ENCODE measurements at places on chromosomes 7 and 10.

DNA sequence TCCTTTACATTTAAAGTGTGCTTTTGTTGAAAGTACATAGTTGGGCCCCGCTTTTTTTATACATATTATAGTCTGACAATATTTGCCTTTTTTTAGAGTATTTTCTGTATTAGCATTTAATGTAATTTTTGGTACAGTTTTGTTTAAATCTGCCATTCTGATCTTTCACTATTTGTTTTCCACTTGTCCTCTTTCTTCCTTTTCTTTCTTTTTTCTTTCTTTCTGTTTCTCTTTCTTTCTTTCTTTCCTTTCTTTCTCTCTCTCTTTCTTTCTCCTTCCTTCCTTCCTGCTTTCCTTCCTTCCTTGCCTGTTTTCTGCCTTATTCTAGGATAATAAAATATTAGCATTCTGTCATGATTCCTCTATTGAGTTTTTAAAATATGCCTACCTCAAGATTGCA is 9.5 kb downstream of the LIPK start:
- no peak for DNase-seq

DNA sequence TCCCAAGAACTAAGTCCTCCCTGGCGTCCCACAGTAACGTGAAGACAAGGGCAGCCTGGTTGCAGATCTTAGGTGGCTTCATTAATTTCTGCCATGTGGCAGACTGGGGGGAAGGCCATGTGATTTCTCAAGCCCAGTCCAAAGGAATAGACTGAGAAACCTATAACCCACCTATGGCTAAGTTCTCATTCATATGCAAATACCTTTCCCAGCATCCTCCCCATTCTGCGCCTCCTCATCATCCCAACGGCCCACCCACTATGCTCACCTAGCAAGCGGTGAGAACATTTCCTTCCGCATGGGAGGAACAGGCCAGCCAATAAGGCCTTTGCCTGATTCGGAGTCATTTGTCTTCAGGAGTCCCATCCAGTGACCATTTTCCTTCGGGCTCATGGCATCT is 8.2 kb upstream of the CLEC2L start:
- no peak for DNase-seq

DNA sequence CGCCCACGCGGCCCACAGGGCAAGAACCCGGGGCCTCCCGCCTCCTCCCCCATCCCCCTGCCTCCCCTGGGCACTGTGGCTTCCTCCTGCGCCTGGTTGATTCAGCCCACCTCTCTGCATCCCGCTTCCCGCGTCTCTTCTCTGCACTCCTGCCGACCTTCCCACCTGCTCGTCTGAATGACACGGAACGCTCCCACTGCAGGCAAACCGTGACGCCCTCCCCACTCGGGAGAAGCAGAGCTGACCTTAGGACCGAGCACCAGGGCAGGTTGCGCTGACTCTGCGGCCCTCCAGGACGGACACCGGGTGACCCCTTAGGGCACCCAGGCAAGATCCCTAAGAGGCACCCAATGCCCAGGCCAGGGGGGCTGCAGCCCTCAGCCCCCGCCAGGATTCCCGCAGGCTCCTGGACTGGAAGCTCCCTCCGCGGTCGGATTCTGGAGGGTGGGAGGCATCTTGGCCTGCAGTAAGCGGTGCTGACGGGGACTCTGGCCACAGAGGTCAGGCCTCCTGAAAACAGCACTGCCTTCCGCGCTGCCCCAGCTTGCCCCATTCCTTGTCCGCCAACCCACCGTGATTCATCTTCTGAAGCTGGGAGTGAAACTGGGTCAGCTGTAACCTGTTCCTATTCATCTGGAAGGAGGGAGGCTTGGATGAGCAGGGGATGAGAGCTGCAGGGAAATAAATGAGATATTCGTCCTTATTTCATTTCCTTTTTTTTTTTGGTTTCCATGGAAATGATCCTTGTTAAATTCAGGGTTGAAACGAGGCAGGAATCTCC is 990 bp downstream of the CALML3 start:
- DNase-seq, result no peak

DNA sequence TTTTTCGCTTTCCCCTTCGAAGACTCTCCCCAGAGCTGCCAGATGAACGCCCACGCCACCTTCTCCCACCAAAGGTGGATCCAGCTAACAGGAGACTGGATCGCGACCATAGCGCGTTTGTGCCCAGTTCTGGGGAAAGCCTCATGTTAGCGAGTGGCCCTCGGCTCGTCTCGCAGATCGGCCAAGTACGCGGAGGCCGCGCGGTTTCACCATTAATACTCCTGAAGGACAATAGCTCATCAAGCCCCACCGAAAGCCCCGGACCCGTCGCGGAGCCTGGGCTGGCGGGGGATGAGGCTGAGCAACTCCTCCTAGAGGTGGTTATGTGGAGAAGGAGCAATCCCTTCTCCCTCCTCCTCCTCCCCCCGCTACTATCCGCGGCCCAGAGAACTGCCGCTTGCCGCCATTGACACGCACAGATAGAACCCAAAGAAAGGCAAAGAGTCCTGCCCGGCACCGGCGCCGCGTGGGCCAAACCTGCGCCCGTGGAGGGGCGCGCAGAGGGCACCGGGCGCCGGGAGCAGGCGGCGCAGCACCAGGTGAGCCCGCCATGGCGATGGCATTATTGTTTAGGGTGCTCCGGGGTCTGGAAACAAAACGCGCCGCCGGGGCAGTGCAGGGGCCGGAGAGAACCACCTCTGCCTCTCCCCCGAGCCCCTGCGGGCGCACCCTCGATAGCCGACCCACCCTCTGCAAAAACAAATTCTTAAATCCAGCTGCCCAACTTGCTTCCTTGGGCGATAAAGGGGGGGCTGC is at the start of gene MACROH2A2:
Gene MACROH2A2, plus strand, starts transcription at position 385 of the 756 bp plus-strand sequence. CDS start 22,813 bp downstream, outside the sequence.
- no peak for DNase-seq

DNA sequence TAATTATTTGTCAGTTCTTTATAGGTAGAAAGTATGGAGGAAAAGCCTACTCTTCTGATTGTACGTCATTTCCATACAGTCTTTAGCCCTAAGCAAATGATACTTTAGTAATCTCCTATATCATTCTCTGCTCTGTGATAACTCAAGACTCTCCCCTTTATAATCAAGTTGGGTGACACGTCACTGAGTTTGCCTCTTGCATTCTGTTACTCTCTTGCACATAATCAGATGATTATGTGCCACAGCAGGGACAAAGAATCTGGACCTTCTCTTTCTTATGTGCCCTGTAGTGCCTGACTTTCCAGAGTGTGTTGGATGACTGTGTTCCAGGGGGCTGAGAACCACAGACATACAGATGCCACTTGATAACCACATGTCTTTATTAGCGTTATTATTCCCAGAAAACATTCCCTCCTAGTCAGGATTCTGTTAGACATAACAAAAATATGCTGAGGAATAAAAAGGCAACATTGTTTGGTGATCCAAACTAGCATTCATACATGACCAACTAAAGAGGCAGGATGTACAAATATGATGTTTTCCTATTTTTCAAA is 116.4 kb upstream of the HGF start:
- DNase-seq, result no peak

DNA sequence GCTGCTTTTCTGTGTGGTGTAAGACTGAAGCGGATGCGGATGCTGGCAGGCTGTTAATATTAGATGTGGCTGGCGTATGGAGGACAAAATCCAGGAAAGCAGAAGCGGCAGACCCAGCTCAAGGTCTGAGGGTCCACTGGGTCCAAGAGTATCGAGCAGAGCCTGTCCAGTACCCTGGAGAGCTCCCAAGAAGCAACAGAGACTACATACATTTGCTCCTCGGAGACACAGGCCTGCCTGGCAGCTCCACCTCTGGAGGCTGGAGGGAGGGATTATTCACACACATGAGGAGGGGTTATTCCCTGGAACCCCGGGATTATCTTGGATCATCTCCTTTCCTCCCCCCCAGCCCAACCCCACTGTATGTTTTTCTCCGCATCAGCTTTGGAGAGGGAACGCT is 31.3 kb upstream of the LOXL4 start:
- no peak for DNase-seq

GRCh38 chr10:49001402-49001801 is 61.8 kb upstream of the LRRC18 start:
- no peak for DNase-seq

- DNase-seq, result no peak
These were observed 125.1 kb upstream of the NOBOX start for GRCh38 chr7:144528536-144529045.

DNA sequence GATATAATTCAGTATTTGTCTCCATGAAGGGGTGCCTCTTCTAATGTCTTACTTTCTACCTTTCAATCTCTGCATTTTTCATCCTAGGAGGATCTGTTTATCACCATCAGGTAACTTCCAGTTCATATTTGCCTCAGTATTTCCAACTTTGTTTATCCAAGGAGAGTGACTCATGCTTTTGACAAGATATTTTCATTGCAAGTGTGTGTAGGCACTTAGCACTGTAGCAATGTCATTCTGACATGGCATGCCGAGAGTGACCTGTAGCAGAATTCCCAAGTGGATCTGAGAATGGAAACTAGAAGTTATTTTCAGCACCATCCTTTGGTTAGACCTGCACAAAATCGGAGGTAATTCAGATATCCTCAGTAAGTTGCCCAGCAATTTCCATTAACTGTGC is 129.9 kb downstream of the INHBA start:
- no peak for DNase-seq

- no peak for DNase-seq
These were observed 41.5 kb downstream of the MET start for GRCh38 chr7:116713500-116713899.

DNA sequence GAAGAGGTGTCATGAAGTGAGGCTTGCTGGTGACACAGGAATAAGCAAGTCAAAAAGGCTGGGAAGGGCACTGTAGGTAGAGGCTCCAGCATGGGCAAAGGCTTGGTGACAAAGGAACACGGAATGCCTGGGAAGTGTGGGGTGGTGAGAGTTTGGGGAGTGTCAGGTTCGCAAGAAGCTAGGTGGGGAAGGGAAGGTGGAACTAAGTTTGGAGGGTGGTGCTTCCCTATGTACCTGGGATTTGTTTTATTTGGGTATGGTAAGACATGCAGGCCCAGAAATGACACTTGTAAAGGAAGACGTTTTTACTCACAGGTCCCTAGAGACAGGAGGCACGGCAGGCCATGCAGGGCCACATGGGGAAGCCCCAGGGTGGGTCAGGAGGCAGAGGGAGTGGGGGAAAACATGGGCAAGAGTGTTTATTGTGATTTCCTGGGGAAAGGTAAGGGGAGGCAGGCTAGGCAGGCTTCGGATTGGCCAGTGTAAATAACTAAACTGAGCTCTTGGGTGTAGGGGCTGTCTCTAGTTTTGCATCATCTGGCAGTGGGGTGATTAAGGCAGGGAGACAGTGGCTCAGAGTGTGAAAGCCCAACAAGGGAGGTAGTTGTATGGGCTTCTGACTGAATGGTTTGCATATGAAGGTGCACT is 52.1 kb downstream of the SH2D4B start:
- no peak for DNase-seq

GRCh38 chr10:33005322-33006301 is 47.6 kb upstream of the ITGB1 start:
- DNase-seq, result no peak

GRCh38 chr7:24914465-24914859 is 65.5 kb downstream of the OSBPL3 start:
- no peak for DNase-seq

DNA sequence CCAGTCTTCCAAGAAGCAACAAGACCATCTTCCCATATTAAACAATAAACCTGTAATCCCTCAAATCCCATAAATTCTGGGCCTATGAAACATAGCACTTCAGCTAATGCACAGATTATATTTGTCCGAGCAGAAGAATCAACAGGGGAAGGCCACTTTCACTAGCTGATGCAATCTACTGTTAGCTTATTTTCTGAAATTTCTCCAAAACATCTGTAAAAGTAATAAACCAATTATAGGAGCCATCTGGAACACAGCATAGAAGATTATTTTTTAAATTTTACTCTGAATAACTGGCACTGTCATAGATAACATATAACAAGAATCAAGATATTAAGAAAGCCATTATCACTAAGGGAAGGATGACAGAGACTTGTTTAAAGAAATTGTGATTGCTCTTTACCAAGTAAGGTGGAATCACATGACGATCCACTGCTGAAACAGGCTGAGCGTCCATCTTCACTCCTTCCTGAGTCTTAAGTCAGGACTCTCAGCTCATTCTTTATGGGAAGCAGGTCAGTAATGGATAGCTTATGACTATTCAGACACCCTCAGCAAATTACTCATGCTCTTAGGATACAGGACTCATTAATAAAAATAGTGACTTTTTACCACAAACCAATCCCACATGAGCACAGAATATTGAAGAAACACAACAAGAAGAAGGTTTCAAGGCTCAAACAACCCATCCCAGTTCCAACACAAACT is 719.5 kb downstream of the XPNPEP1 start:
- no peak for DNase-seq

DNA sequence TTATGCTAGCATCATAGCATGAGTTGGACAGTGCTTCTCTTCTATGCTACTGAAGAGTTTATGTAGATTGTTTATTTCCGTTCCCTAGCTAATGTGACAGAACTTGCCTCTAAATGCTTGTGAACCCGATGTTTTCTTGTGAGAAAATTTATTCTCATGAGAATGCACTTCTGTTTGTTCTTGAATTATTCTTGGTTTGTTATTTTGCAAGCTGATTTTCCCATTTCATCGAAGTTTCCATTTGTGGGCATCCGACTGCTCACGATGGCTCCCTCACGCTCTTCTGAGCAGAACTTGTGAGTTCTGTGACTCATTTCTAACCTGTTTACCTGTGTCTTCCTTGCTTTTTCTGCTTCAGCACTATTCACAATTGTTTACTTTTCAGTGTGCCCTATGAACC is 59.9 kb downstream of the WDFY4 start:
- no peak for DNase-seq

- DNase-seq, result no peak
These were observed 15.1 kb upstream of the LIMK1 start for GRCh38 chr7:74068378-74069085.

DNA sequence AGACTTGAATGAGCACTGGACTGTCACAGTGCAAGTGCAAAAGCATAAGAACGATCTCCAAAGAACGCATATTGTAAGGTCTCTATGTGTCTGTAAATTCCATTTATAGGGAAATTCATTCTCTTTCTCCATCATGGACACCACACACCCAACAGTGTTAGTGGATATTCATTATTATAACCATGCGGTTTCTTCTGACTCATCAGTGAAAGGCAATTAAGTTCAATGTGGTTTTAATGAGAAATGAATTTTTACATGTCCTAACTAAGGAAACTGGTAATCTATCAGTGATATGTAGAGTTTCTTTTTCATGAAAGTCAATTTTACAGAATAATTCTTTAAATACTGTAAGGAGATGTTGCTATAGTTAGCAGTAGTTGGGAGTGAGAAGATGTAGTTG is 25.9 kb downstream of the GIMAP8 start:
- DNase-seq, result no peak

GRCh38 chr10:1625079-1625478 is 112.2 kb downstream of the ADARB2 start:
- no peak for DNase-seq

- no peak for DNase-seq
These were observed 333.3 kb upstream of the TMEM229A start for GRCh38 chr7:124366118-124366517.

DNA sequence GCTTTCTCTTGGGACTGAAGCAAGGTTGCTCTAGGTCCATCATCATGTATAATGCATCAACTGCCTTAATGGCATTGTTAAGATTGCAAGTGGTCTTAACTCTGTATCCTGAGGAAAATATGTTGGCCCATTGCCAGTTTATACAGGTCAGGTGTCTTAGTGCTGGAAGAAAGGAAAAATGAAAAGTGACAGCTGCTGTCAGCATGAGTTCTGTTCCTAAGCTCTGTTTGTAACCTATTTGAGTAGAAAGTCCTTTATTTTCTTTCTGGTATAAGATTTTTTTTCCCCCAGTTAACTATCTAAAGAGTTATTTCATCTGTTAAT is 127.2 kb downstream of the SRI start:
- no peak for DNase-seq

All from activated gamma-delta T cell treated with Interleukin-2 at 50 U/mL for 16 hours (primary cell).